ENCODE measurements at places on chromosomes 2 and 18.
A peak's percentile ranks its signal among the peaks of the same experiment; 100 is the strongest.

DNA sequence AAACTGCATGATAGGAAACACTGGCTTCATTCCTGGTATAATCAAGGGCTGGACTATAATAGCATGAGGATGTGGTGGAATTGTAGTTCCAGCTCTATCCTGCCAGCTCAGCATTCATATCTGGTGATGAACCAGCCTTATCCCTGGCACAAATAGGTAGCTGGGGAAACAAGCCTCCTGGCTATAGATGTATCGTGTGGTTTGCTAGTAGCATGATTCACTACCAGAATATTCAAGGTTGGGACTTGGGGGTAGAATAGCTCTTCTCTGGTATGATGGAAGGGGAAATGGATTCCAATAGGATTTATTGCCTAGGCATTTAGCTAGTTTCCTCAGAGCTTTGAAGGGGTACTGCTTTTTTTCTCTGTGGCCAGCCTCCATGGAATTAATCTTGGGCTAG is 532.8 kb downstream of the FBXO15 start:
- DNase-seq, result peak; percentile 37

- no peak for DNase-seq
Measured at GRCh38 chr2:74739733-74740241, 85.7 kb downstream of the SEMA4F start.

DNA sequence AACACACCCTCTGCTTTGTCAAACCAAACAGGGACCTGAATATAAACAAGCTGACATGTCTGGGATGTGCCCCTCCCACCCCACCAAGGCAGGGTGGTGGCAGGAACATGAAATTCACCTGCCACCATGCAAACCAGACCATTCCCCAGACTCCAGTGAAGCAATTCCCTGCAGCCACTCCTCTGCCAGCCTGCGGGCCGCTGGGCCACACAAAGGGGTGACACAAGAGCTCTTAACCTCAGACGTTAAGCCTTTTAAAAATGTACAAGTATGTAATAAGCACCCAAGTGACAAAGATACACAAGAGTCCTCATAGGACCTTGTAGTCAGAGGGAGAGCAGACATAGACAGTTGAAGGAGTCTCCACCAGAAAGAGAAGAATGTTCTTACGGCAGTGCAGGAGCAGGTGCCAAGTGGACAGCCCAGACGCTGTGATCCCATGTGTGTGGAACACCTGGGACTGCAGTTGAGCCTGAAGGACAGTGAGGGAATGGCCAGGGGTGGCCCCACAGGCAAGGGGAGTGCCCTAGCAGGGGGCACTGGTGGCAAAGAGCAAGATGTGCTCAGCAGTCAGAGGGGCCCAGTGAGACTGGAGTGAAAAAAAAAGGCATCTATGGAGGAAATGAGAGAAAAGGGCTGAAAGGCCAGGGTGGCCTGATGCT is 36.9 kb downstream of the CRACDL start:
- no peak for DNase-seq

DNA sequence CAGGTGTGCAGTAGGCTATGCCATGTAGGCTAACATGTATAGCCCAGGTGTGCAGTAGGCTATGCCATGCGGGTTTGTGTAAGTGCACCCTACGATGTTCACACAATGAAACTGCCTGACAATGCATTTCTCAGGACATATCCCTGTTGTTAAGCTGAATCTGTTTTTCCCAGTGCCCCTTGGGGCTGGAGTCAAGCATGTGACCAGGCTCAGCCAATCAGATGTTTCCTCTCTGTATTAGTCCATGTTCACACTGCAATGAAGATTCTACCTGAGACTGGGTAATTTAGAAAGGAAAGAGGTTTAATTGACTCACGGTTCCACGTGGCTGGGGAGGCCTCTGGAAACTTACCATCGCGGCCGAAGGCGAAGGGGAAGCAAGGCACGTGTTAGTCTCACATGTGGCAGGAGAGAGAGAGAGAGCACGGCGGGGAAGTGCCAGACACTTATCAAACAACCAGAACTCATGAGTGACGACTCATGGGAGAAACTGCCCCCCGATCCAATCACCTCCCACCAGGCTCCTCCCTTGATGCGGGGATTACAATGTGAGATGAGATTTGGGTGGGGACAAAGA is 24.2 kb downstream of the ITM2C start:
- DNase-seq, result no peak

GRCh38 chr2:109511168-109511567 is 102.6 kb downstream of the SEPTIN10 start:
- DNase-seq, result no peak

GRCh38 chr2:158912112-158912511 is 56.3 kb upstream of the TANC1 start:
- DNase-seq, result no peak

GRCh38 chr2:112152476-112153178 is 14.4 kb downstream of the FBLN7 start:
- DNase-seq, result no peak

DNA sequence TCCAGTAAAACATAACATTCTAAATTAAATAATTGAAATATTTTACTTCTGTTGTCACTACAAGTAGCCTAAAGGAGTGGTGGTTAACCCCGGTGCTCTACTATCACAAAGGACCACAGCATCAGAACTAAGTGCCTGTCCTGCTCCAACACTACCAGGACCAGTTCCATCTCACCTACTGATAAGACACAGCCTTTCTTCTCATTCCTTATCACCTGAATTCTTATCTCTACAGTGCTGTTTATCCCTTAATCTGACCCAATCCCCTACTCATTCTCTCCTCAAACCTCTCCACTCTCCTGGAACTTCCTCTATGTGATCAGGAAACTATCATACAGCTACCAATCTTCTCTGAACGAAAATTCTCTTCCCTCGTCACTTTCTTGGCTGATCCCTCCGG is 80.2 kb downstream of the ITSN2 start:
- no peak for DNase-seq

DNA sequence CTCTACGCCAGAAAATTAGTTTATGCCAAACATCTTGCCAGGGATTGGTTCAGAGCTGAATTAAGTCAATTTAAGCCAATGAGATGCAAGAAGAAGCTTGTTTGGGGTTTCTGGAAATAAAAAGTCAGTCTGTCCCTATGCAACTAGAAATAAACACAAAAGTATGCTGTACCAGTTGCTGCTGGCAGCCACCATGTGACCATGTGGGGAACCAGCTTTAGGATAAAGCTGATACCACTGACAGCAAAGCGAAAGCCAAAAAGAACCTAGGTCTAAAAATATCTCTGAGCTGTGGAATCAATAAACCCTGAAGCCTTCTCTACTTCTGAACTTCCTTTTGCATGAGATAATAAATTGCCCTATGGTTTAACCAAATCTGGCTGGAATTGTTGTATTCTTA is 181.8 kb upstream of the PARD3B start:
- no peak for DNase-seq

- peak; percentile 51 for DNase-seq
Measured at GRCh38 chr2:20381457-20381856, 30.8 kb upstream of the PUM2 start.

GRCh38 chr18:50947899-50948298 is 19.9 kb upstream of the ELAC1 start:
- DNase-seq, result no peak

GRCh38 chr2:170509452-170510193 is 205.5 kb upstream of the SP5 start:
- DNase-seq, result no peak

DNA sequence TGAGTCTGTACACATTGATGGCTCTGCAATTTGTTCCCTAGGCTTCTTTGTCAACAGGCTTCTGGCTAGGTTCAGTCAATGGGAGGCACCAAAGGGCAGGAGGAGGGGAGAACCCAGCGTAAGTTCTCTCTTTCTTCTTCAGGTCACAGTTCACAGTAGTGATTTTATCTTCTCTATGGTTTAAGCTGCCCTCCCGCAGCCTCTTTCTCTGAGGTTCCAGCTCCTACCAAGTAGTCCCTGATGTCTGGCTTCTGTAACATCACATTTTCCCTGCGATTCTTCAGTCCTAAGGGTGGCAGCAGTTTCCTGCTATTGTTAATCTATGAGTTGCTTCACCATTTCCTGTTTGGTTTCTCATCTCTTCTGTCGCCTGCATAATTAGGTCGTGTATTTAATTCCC is 107.4 kb downstream of the CPO start:
- DNase-seq, result peak; percentile 64

DNA sequence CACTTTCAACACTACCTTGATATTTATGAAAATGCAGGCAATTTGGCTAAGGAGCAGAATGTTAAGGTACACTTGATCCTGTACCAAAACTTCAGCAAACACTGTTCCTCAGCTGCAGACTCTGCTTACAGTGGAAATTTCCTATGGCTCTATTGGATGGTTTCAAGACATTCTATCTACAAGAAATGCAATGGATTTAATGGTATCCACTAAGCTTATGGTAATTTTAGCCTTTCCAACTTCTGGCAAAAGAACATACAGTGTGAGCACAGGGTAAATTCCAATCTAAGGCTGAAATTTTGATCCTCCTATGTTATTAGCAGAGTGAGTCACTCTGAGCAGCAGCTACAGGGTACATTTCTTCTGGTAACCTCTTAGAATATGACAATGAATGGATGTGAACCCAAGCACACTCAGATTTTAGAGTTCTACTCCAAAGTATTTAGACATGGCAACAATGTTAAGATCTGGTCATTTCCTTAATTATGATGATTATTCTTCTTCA is 361.8 kb upstream of the PIK3C3 start:
- DNase-seq, result no peak

GRCh38 chr2:111657351-111657975 is 226.5 kb downstream of the ANAPC1 start:
- no peak for DNase-seq

GRCh38 chr2:128305555-128306080 is 13.1 kb downstream of the HS6ST1 start:
- peak; percentile 82 for DNase-seq

DNA sequence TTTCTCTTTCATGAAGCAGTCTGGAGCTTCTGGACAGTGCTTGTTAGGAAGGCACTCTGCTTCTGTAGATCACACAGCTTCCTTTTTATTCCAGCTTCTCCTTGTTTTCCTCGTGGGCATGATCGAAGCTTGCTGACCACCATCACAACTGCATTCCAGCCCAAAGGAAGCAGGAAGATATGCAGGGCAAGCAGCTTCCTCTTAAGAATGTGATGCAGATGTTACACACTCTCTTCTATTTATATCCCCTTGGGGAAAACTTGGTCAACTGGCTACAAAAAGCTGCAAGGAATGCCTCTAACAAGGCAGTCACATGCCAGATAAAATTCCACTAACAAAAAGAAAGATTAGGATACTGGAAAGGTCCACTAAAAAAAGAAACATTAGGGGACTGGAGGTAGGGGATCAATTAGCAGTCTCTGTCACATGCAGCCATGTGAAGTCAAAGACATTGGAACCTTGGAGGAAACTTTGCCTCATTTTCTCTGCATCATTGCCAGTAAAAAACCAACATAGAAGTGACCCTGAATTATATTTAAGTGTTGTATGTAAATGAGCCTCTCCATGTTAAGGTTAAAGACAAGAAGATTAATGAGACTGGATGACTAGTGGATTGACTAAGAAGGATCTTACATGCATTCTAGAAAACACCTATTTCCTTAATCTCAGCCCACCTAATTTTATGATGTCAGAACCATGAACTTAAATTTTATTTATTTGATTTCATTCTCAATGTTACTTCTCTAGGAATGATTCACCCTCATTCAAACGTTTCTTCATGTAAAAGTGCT is 98.3 kb downstream of the NAB1 start:
- DNase-seq, result peak; percentile 66

GRCh38 chr2:120823551-120823950 is 87.9 kb downstream of the GLI2 start:
- no peak for DNase-seq

- no peak for DNase-seq
Measured at GRCh38 chr2:202758128-202758527, 113.4 kb downstream of the ICA1L start.

- DNase-seq, result no peak
Measured at GRCh38 chr2:237527233-237527632, 39.1 kb upstream of the PRLH start.

DNA sequence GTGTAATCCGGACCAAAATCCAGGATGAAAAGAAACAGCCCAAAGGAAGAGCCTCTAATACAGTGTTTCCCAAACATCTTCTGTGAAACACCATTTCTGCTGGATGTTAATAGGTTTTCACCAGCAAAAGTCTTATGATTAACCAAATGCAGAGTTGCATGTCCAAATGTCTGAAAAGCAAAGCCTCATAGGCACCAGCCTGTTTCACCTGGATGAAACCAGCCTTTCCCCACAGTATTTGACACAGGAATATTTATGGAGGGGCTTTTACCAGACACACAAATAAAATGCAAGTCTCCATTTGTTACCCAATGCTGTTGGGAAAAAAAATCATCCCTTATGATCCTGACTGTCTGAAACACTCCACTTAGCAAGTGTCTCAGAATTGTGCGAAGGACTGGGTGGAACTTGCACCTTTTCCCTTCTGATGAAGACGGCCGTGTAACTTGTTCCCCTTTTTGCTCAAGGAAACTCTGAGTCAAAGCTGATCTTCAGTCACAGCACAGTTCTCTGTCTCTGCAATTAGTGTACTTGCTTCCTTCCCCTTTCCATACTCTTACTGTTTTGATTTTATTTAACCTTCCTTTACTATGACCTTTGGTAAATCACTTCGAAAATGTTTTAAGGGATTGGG is 70.3 kb upstream of the IL1R2 start:
- no peak for DNase-seq

DNA sequence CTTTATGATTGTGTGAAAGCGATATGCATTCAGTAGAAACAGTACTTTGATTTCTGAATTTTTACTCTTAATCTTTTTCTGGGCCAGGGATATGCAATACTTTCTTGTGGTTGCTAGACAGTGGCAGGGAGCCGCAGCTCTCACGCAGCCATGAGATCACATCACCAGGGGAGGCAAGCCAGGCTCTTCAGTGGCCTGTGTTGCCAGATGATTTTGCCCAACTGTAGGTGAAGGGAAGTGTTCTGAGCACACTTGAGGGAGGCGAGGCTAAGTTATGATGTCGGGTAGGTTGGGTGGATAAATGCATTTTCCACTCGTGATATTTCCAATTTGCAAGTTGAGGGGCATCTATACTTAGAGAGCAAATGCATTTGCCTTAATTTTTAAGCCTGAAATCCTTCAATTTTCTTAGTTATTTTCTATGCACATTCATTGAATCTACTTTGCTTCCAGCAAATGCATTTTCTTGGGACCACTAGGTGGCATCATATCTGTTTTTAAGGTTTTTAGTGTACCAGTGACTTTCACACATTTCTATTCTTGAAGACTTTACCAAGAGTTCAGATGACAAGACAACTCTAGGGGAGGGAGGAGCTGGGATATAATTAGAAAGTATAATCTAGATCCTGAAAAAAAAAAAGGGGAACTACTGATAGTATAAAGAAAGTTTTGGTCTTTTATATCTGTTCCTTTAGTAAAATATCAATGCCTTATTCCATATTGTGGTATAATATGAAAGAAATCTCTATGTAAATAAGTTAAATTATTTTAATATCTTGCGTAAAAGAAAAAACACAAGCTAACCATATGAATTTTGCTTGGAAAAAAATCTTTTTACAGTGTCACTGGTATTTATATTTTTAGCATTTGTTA is 643.3 kb downstream of the SOCS6 start:
- DNase-seq, result no peak

Data from mesenchymal stem cell (in vitro differentiated cells and primary cell).